H54 (cell line): ENCODE measurements at places on chromosomes 7 and 10.

GRCh38 chr7:49840751-49841405, 67.4 kb downstream of the VWC2 start:
- DNase-seq = no peak

- DNase-seq = no peak
Measured at GRCh38 chr10:101080933-101081931, 19.4 kb downstream of the KAZALD1 start.

DNA sequence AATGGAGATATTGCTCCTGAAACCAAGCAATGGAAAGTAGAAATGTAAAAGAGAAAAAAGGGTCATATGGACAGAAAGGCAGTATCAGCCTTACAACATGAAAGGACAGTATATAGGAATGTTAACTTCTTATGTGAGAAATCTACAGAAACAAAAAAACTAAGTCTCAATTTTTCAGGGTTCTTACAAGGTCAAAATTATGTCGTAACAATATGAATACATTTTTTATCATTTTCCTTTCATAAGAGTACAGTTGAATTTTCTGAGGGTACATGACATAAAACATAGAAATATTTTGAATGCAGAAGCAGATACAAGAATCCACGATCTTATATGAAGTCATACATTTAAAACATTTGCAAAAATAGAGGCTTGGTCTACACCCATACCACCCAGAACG, 10.7 kb downstream of the DNA2 start:
- DNase-seq = no peak

- DNase-seq = no peak
Measured at GRCh38 chr10:5530412-5530806, 5.6 kb downstream of the CALML3 start.

- DNase-seq = no peak
Measured at GRCh38 chr10:48459270-48460150, 145.4 kb downstream of the ARHGAP22 start.

GRCh38 chr7:104150470-104150869, 57.3 kb downstream of the ORC5 start:
- DNase-seq = no peak
